ENCODE measurements at places on chromosomes 16 and 17.

GRCh38 chr16:11042191-11042590 lies 97.8 kb downstream of the CLEC16A start:
- H3K4me1 ChIP-seq, result peaks cover 11% of the 10 kb centered on the region
- H3K27me3 ChIP-seq, result no peaks in the 10 kb centered on the region
- H3K4me3 ChIP-seq, result no peak overlapping the region
- H3K36me3 ChIP-seq, result no peaks in the 10 kb centered on the region
- no peak overlapping the region for H3K27ac ChIP-seq

GRCh38 chr16:83200005-83200779 lies 573.4 kb downstream of the CDH13 start:
- DNase-seq, result no peak
- no peaks in the 10 kb centered on the region for H3K36me3 ChIP-seq
- H3K27me3 ChIP-seq, result no peaks in the 10 kb centered on the region
- H3K4me1 ChIP-seq, result no peaks in the 10 kb centered on the region
- no peak overlapping the region for H3K4me3 ChIP-seq
- no peak overlapping the region for H3K27ac ChIP-seq

DNA sequence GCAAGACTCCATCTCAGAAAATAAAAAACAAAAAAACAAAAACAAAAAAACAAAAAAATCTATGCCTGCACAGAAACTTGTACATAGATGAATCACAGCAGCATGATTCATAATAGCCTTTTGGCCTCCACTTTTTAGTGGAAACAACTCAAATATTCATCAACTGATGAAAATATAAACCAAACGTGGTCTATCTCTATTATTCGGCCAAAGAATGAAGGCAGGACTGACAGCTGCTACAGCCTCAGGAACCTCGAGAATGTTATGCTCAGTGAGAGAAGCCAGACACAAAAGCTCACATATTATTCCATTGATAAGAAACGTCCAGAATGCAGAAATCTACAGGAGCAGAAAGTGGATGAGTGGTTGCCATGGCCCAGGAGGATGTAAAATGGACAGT lies 19.8 kb downstream of the PPL start:
- DNase-seq, result no peak
- peaks cover 22% of the 10 kb centered on the region for H3K4me1 ChIP-seq
- H3K27ac ChIP-seq, result no peak overlapping the region
- H3K4me3 ChIP-seq, result no peak overlapping the region

- H3K27me3 ChIP-seq, result no peaks in the 10 kb centered on the region
- no peak for DNase-seq
- peaks cover 28% of the 10 kb centered on the region for H3K4me1 ChIP-seq
- peak overlapping the region; percentile 82 for H3K27ac ChIP-seq
- no peak overlapping the region for H3K4me3 ChIP-seq
- peaks cover 3% of the 10 kb centered on the region for H3K36me3 ChIP-seq
Observed at GRCh38 chr16:28597692-28598261, 927 bp upstream of the SULT1A2 start.

GRCh38 chr17:1315409-1315808 lies 35.9 kb downstream of the TRARG1 start:
- DNase-seq, result no peak
- H3K36me3 ChIP-seq, result no peaks in the 10 kb centered on the region
- H3K27me3 ChIP-seq, result no peaks in the 10 kb centered on the region
- no peak overlapping the region for H3K4me3 ChIP-seq
- H3K4me1 ChIP-seq, result no peaks in the 10 kb centered on the region
- no peak overlapping the region for H3K27ac ChIP-seq

- no peaks in the 10 kb centered on the region for H3K36me3 ChIP-seq
- H3K4me3 ChIP-seq, result no peak overlapping the region
- peaks cover 40% of the 10 kb centered on the region for H3K4me1 ChIP-seq
- no peak for DNase-seq
Observed at GRCh38 chr17:8060274-8060673, 21.4 kb downstream of the ALOX15B start.

- H3K4me3 ChIP-seq, result no peak overlapping the region
- H3K4me1 ChIP-seq, result no peaks in the 10 kb centered on the region
- H3K27ac ChIP-seq, result no peak overlapping the region
- no peaks in the 10 kb centered on the region for H3K27me3 ChIP-seq
- DNase-seq, result no peak
Observed at GRCh38 chr16:78748220-78748929, 648.9 kb downstream of the WWOX start.
